ENCODE measurements at places on chromosomes 13 and 19.

DNA sequence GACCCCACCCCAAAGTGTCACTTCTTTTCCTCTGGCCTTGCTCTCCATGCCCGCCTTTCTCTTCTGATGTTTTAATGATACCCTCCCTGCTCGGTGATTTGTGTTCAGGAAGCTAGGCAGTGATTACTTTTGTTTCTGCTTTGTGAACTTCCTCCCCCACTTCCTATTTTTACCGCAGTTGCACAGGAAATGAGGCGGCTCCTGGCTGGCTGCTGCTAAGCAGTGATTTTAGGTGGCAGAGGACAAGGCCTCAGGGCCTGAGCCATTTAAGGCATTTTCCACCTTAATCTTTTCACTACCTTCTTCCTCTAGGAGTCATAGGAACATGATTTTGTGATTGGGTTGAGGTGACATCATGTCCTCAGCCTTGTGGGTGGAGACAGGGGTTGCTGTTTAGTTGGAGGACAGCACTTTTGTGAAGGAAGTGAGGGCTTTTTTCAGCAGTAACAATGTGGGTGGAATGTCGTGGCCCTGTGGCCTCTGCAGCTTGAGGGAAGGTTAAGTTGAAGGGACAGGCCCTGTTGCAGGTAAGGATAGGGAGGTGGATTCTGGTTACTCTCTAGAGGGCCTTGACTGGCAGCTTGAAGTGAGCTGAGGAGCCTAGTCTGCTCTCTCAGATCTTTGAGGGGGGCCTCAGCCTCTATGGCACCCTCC is 15.7 kb downstream of the GARRE1 start:
- peak overlapping the region; percentile 87 for H3K27ac ChIP-seq
- DNase-seq = no peak
- H3K4me1 ChIP-seq = peaks cover 15% of the 10 kb centered on the region
- no peaks in the 10 kb centered on the region for H3K27me3 ChIP-seq
- peaks cover 8% of the 10 kb centered on the region for H3K36me3 ChIP-seq
- no peak overlapping the region for H3K4me3 ChIP-seq

- H3K36me3 ChIP-seq = peaks cover 4% of the 10 kb centered on the region
- no peaks in the 10 kb centered on the region for H3K27me3 ChIP-seq
- H3K4me1 ChIP-seq = no peaks in the 10 kb centered on the region
- no peak for DNase-seq
- H3K27ac ChIP-seq = no peak overlapping the region
- H3K4me3 ChIP-seq = no peak overlapping the region
Measured at GRCh38 chr13:76723551-76724232, 162.5 kb downstream of the KCTD12 start.

DNA sequence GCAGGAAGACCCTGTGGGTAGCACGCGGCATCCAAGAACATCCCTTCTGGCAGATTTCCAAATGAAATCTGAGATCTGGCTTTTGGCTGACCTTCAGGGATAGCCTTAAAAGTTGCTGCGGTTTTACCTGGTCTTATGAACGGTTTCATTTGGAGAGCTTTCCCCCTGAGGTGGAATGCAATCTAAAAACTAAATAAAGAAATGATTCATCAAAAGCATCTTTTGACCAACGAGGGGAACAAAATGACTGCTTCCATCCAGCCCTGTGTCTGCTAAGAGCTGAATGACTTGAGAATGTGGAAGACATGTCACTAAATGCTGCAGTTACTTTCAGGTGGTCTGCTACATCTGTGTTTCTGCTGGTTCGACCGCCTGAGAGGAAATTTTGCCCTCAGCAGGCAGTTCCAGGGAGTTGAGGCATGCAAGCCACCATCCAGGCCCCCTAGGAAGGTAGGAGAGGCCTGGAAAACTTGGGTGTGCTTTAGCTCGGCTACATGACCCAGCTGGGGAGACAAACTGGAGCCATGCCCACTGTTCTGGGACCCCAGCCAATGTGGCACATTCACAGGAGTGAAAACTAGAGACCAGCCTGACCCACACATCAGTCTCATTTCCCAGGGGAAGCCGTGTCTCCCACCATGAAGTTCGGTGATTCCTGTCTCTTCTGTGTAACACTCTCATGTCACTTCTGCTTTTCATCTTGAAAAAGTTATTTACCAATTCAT is 175.1 kb upstream of the KL start:
- H3K4me3 ChIP-seq = no peak overlapping the region
- no peak overlapping the region for H3K27ac ChIP-seq
- DNase-seq = no peak
- H3K27me3 ChIP-seq = no peaks in the 10 kb centered on the region
- no peaks in the 10 kb centered on the region for H3K36me3 ChIP-seq

GRCh38 chr13:113620036-113620796 is 35.7 kb downstream of the TFDP1 start:
- peaks cover 27% of the 10 kb centered on the region for H3K36me3 ChIP-seq
- no peak overlapping the region for H3K4me3 ChIP-seq
- peaks cover 15% of the 10 kb centered on the region for H3K4me1 ChIP-seq
- no peak overlapping the region for H3K27ac ChIP-seq
- DNase-seq = no peak

GRCh38 chr19:29154163-29154562 is 58.8 kb downstream of the UQCRFS1 start:
- H3K27ac ChIP-seq = no peak overlapping the region
- H3K4me3 ChIP-seq = no peak overlapping the region
- peaks cover 3% of the 10 kb centered on the region for H3K36me3 ChIP-seq
- H3K4me1 ChIP-seq = no peaks in the 10 kb centered on the region
- H3K27me3 ChIP-seq = no peaks in the 10 kb centered on the region

DNA sequence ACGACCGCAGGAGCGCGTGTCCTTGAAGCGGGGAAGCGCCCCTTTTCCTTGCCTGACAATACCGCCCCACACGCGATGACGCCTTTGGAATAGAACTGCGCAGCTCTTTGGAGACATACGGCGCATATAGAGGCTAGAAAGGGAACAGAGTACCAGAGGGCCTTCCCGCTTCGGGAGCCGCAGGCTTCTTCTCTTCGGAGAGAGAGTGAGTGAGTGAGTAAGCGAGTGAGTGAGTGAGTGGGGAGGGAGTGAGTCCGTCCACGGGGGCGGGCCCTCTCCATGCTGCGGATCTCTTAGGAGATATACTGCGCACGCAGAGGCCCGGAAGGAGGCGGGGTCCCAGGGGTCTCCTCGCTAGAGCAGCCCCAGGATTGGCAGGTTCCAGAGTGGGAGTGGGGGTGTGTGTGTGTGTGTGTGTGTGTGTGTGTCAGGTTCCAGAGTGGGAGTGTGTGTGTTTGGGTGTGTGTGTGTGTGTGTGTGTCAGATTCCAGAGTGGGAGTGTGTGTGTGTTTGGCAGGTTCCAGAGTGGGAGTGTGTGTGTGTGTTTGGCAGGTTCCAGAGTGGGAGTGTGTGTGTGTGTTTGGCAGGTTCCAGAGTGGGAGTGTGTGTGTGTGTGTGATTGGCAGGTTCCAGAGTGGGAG is 97.0 kb downstream of the INSR start:
- H3K27me3 ChIP-seq = no peaks in the 10 kb centered on the region
- peak overlapping the region; percentile 74 for H3K4me3 ChIP-seq
- peaks cover 1% of the 10 kb centered on the region for H3K36me3 ChIP-seq
- peaks cover 21% of the 10 kb centered on the region for H3K4me1 ChIP-seq
- peak; percentile 55 for DNase-seq

- H3K4me1 ChIP-seq = no peaks in the 10 kb centered on the region
- peaks cover 4% of the 10 kb centered on the region for H3K27me3 ChIP-seq
- H3K27ac ChIP-seq = no peak overlapping the region
- DNase-seq = no peak
Measured at GRCh38 chr19:8639821-8640401, 9.5 kb downstream of the NFILZ start.

- H3K4me1 ChIP-seq = peaks cover 7% of the 10 kb centered on the region
- H3K4me3 ChIP-seq = no peak overlapping the region
- H3K27me3 ChIP-seq = no peaks in the 10 kb centered on the region
- H3K27ac ChIP-seq = no peak overlapping the region
Measured at GRCh38 chr19:42042455-42043170, 27.4 kb downstream of the GRIK5 start.

GRCh38 chr19:40567040-40567749 is 9.5 kb upstream of the SHKBP1 start:
- H3K36me3 ChIP-seq = no peaks in the 10 kb centered on the region
- no peak overlapping the region for H3K4me3 ChIP-seq
- DNase-seq = no peak
- no peak overlapping the region for H3K27ac ChIP-seq
- H3K27me3 ChIP-seq = peaks cover 65% of the 10 kb centered on the region
- peaks cover 6% of the 10 kb centered on the region for H3K4me1 ChIP-seq

DNA sequence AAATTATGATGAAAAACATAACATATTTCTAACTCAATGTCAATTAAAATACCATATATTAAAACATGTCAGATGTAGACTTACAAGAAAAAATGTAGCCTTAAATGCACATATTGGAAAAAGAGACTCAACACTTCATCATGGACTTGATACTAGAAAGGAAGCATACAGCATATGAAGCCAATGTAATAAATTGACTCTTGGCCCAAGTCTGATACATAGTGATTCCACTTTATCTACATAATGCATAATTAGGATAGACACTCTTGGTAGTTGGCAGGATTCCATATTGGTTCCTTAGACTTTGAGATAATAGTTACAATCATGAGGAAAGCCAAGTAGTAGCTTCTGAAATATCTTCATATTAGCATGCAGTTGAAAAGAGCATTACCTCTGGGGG is 1067.0 kb downstream of the PCDH17 start:
- no peaks in the 10 kb centered on the region for H3K4me1 ChIP-seq
- no peak overlapping the region for H3K4me3 ChIP-seq
- H3K27ac ChIP-seq = no peak overlapping the region
- DNase-seq = no peak

- no peak overlapping the region for H3K4me3 ChIP-seq
- H3K27me3 ChIP-seq = no peaks in the 10 kb centered on the region
- no peaks in the 10 kb centered on the region for H3K36me3 ChIP-seq
- no peak for DNase-seq
Measured at GRCh38 chr13:62512194-62513141, 1096.8 kb upstream of the PCDH20 start.

GRCh38 chr13:43749503-43749902 is 37.3 kb downstream of the ENOX1 start:
- no peak for DNase-seq
- no peaks in the 10 kb centered on the region for H3K27me3 ChIP-seq
- H3K4me3 ChIP-seq = no peak overlapping the region
- H3K27ac ChIP-seq = no peak overlapping the region
- no peaks in the 10 kb centered on the region for H3K36me3 ChIP-seq

DNA sequence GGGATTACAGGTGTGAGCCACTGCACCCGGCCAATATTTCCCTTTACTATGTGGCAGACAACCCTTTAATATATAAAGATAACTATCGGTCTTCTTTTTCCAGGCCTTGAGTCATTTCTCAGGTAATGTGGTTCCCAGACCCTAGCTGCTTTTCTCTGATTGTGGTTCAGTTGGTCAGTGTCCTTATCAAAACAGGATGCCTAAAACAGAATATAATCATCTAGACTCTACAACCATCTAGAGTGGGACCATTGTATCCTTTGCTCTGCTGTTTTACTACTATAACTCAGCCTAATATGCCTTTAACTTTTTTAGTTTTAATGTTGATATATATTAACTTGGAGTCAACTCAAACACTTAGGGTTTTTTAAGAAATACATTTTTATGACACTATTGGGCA is 30.0 kb upstream of the HMGB1 start:
- H3K27me3 ChIP-seq = no peaks in the 10 kb centered on the region
- H3K4me3 ChIP-seq = no peak overlapping the region
- no peak overlapping the region for H3K27ac ChIP-seq
- no peaks in the 10 kb centered on the region for H3K36me3 ChIP-seq
- no peak for DNase-seq

DNA sequence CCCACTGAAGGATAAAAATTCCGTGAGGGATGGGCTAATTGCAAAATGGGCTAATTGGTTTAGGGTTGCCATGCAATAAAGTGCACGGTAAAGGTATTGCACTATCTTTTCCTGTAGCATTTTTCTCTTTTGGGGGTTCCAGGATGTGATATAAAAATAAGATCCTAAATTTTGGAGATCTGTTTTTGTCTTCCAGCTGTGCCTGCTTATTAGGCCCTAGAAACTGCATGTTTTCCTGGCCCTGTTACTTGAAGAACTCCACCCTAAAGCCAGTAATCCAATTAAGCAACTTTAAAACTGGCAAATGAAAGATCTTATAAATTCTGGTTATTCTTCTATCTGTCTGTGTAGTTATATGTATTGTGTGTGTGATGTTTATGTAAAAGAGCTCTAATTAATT is 2489.6 kb downstream of the PCDH9 start:
- no peaks in the 10 kb centered on the region for H3K27me3 ChIP-seq
- H3K4me3 ChIP-seq = no peak overlapping the region
- DNase-seq = no peak
- H3K36me3 ChIP-seq = no peaks in the 10 kb centered on the region

GRCh38 chr13:66921437-66921836 is 308.7 kb downstream of the PCDH9 start:
- H3K27me3 ChIP-seq = no peaks in the 10 kb centered on the region
- no peak overlapping the region for H3K27ac ChIP-seq
- peaks cover 4% of the 10 kb centered on the region for H3K4me1 ChIP-seq
- H3K36me3 ChIP-seq = no peaks in the 10 kb centered on the region
- no peak for DNase-seq
- H3K4me3 ChIP-seq = no peak overlapping the region

- H3K4me3 ChIP-seq = no peak overlapping the region
- peaks cover 55% of the 10 kb centered on the region for H3K27me3 ChIP-seq
- peaks cover 6% of the 10 kb centered on the region for H3K4me1 ChIP-seq
- H3K27ac ChIP-seq = no peak overlapping the region
- H3K36me3 ChIP-seq = no peaks in the 10 kb centered on the region
Measured at GRCh38 chr13:111039735-111040134, 75.4 kb upstream of the ARHGEF7 start.

- H3K4me3 ChIP-seq = no peak overlapping the region
- peaks cover 3% of the 10 kb centered on the region for H3K27me3 ChIP-seq
Measured at GRCh38 chr13:114104655-114105520, 27.5 kb downstream of the RASA3 start.

DNA sequence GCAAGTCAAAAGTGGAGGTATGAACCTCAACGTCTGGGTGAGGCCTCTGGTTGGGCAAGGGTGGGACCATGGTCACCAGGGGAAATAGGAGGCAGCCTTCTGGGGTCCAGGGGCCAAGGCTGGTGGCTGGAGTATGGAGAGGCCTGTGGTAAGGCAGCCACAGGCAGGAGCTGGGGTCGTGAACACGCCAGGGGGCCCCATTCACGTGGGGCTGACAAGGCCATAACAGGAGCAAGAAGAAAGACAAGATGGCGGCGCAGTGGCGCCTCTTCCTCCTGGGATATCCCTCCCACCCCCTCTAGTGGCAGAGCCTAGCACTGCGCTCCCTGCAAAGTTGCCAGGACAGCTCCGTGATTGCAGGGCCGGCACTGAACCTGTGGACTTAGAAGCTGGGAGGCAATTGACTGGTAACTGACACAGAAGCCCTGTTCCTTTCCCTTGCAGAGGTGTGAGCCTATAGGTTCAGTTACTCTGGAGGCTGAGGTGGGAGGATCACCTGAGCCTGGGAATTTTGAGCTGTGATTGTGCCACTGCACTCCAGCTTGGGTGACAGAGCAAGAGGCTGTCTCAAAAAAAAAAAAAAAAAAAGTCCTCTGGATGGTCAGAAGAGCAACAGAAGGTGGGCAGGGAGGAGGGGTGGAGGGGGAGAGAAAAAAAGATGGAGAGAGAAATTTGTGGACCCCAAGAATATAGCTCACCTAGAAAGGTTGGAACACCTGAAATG is 19.7 kb upstream of the EDDM13 start:
- peaks cover 2% of the 10 kb centered on the region for H3K4me1 ChIP-seq
- peaks cover 3% of the 10 kb centered on the region for H3K36me3 ChIP-seq
- no peak overlapping the region for H3K4me3 ChIP-seq
- H3K27ac ChIP-seq = peak overlapping the region; percentile 64
- peaks cover 13% of the 10 kb centered on the region for H3K27me3 ChIP-seq
